ENCODE measurements at places on chromosomes 6 and 20.

DNA sequence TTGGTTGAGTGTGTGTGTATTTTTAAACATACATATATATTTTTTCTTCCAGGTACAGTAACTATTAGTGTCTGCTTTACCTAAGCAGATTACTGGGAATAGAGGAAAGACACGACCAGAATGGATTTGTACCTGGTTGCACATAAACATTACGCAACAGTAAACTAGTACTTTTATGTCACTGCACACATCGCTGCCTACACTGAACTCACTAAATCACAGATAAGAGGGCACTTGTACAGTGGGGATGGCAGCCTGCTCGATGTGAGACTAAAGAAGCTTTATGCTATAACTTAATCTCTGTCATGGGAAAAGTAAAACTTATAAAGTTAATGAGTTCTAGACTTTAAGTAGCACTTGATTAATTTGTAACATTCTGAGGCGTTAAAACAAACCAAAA is 89.5 kb upstream of the SIM1 start:
- DNase-seq: no peak

DNA sequence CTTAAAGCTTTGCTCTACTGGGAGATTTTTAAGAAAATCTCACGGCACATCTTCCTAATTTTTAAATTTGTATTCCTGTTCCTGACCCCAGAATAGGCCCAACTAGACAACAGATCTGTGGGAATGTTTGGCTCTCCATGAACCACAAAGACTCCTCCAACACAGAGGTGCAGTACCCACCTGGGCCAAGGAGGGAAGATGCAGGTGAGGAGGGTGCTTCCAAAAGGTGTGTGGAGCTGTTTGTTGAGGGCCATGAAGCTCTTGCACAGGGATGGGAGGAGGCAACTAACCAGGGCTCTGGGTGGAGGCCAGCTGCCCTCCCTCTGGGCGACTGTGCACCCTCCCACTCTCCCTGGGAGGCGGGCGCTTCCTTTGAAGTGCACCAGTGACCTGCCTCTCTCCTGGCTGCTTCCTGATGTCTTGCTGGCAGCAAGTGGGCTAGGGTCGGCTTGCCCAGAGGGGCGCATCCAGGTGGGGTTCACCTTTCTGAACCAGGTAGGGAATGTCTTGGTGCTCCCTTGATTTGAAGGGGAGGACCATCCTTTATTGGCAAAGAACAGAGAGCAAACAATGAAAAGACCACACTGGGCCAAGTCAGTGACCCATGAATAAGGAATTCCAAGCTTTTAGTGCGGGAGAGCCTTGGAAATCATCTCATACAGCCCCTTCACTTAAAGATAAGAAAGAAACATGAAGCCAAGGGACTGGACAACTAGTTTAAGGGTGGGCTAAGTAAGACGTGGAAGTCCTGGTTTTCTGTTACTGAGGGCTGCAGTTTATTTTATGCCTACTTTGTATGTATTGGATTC is 76.0 kb downstream of the ANKRD6 start:
- DNase-seq: no peak

GRCh38 chr20:13900496-13900895 is 89.9 kb downstream of the SEL1L2 start:
- no peak for DNase-seq

DNA sequence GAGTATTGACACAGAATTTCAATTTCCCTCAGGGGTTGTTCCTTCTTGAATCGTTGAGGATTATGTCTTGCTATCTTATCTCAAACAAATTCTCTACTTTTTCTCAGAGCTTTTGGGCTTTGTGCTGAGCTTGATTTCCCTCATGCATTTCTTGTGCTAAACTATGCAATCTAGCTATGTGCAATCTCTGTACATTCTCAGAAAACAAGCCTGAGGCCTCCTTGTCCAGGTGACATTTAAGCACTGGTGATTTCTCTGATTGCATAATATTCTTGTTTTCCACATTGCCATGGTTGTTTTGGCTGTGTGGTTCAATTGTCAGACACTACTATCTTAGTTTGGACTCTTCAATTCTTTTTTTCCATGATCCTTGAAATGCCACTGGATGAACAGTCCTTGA is 81.2 kb upstream of the MAN1A1 start:
- no peak for DNase-seq

- DNase-seq: no peak
These were observed 12.7 kb upstream of the BTN3A2 start for GRCh38 chr6:26352315-26352714.

DNA sequence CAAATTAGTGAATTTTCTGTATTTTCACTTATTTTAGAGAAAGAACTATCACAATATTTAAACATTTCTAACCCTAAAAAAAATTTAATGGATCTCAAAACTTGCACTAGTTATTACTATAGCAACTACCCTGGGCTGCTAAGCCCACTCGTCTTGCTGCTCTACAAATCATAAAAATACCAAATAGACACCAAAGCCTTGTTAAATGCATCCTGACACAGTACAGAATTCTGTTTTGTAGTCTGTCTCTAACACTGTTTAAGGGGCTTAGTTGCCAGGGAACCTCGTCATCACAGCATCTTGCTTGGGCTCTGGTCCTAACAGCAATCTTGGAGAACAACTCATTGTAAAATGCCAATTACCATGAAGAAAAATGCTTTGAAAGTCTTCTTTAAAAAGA is 56.9 kb upstream of the MBOAT1 start:
- no peak for DNase-seq

DNA sequence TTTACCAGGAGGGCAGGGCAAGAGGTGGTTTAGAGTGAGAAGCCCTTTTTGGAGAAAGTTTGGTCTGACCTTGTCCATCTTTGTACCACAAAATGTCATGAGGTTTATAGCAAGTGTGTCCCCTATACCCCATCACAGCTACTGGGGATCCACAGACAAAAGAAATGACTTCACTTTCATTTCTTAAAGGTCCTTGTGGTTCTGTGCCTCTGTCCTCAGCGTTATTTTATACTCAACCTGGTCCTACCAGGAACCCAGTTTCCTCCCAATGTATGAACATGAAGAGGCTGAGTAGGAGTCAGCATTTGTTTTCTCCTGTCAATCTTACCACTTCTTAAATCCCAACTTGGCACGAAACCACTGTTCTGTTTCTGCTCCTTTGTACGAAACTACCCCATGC is 157.6 kb downstream of the NFATC2 start:
- no peak for DNase-seq

- no peak for DNase-seq
These were observed 17.4 kb downstream of the TM9SF4 start for GRCh38 chr20:32126919-32127318.

GRCh38 chr6:8041913-8042583 is 22.1 kb downstream of the BLOC1S5 start:
- no peak for DNase-seq

DNA sequence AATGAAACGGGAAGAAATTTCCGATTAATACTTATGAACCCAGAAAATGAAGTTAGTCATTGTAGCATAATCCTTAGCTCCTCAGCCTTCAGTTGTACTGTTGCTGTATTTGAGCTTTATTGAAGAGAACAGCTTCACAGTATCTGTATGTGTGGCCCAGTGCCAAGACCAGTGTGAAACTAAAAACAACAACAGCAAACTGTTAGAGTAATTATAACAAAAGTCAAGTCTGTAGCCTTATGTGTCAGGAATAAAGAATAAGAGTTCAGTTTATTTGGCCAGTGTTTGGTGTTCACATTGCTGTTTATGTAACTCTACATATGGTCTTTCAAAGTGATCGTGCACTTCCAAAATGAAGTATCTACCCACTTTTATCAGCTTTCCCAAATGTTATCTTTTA is 70.9 kb downstream of the ARID1B start:
- DNase-seq: no peak

DNA sequence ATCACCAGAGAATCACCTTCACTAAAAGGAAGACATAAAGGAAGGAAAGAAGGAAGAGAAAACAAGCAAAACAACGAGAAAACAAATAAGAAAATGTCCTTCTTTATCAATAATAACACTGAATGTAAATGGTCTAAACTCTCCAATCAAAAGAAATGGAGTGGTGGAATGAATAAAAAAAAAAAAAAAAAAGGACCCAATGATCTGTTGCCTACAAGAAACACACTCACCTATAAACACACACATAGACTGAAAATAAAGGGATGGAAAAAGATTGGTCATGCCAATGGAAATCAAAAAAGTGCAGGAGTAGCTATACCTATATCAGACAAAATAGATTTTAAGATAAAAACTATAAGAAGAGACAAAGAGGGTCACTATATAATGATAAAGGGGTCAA is 30.2 kb upstream of the HLA-E start:
- DNase-seq: no peak

GRCh38 chr20:3011752-3012151 is 31.7 kb upstream of the GNRH2 start:
- no peak for DNase-seq

DNA sequence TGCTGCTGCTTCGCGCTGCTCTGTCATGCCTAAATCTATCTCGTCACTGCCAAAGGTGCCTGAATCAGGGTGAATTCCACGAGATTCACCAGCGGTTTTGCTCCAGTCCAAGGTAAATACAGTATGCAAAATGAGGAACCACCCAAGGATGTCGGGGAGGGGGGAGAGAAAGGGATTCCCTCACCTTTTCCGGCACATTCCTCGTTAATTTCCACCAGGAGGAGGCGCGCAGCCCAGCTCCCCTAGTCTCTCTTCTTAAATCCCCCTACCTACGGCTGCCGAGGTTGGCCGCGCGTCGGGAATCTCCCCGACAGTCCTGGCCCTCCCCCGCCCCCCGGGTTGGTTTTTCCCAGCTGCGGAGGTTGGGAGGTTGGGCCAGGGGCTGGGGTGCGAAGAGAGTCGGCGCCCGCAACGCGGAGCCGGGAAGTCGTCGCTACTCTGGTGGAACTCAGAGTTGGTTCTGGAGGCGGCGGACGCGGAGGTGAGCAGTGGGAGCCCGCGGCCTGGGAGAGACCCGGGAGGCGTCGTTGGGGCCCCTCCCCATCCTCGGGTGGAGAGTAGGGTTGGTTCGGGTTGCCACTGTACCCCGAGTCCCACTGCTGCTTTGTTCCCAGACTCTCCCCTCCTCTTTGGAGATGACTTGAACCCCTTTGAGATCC is at the start of gene TPBG:
TSS of gene TPBG (plus strand) at position 390 of the 659 bp plus-strand sequence. CDS start 1,145 bp downstream, outside the sequence.
- peak; percentile 89 for DNase-seq

DNA sequence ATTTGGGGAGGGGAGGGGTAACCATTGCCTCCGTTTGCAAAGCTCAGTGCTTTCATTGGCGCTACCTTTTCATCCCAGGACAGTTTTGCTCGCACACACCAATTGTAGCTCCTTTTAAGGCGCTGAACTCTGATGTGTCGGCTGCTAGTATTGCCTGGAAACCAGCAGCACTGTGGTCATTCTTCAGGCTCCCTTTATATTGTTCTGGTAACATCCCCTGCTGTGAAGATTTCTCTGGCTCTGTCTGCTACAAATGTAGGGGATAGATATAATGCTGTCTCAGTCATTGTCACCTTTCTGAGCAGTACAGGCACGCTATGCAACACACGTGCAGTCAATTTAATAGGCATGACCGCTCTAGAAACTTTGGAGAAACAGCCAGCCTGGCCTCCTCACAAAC is 172.9 kb upstream of the SASH1 start:
- DNase-seq: peak; percentile 34

DNA sequence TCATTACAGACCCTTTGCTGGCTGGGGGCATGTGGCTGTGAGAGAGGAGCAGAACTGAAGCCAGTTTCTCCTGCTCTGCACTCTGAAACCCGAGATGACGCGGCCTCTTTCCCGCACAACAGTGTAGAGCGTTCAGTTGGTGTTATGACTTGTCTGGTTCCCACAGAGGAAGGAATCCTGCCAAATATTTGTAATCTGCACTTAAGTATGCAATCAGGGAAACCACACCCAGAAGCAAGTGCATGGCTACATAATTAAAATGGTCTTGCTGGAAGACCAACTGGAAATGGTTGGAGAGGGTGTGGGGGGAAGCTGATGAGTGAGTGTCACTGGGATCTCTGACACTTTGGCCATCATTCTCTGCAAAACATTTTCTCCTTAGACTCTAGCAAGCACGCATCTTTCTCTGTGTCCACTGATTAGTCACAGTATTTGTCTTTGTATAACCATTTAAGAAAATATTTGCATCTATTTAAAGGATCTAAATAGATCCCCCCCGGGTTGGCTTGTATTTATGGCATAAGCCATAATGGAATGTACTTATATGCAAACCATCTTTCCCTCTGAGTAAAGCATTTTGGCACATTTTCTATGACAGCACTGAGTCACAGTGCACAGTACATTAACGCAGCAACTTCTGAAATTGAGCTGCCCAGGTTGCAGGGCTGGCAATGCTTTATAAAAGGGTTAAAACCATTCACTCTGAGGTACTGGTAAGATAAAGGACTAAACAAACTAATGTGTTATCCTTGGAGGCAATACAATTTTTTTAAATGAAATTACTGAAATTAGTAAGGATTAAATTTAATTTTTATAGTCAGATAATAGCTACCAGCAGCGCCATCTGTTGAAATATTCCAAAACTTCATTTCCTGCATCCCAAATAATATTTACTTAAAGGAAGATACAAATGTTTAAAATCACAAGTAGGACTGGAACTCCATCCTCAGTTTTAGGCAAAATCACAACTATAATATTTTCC is 76.7 kb downstream of the FOXC1 start:
- DNase-seq: no peak

DNA sequence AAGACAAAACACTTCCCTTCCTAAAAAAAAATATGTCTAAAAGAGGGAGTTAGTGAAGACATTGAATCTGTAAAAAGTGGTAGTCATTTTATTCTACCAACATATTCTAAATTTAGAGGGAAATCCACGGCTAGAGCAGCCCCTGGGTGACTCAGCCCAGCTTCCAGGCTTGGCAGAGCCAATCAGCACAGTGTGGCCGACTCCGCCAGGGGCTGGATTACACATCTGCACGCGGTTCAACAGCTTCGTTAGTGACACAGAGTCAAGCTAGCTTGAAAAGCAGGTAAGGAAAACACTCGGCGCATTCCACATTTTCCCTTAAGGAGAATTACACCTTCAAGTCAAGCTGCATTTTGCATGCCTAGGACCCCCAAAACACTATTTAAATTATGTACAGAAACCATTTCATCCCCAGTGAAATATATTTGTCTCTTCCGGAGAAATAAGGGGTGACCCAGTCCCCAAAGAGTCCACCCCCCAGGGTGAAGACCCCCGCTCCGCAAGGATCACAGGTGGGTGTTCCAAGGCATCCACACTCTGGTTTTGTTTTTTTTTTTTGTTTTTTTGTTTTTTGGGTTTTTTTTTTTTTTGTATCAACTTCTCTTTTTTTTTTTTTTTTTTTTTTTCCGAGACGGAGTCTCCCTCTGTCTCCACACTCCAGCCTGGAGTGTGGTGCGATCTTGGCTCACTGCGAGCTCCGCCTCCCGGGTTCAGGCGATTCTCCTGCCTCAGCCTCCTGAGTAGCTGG is 58.4 kb upstream of the ARID1B start:
- no peak for DNase-seq

- DNase-seq: no peak
These were observed 678.6 kb upstream of the CITED2 start for GRCh38 chr6:140052736-140053729.

- DNase-seq: no peak
These were observed 35.3 kb downstream of the HIVEP2 start for GRCh38 chr6:142909686-142910085.

GRCh38 chr6:12280458-12280857 is 9.7 kb upstream of the EDN1 start:
- no peak for DNase-seq

DNA sequence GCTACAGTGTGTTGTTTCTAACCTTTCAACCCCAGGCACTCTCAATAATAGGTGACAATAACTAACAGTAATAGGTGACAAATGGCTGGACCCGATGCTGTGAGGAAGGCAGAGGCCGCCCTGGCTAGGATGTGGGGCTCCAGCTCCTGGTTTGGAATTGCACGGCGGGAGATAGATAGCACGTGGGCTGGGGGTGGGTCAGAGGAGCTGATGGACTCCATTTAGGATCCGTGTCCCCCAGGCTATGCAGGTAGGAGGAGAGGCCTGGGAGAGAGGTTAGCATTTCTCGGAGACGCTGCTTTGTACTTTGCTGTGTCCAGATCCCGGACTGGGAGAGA is 61.4 kb downstream of the EZR start:
- no peak for DNase-seq

Data from retina (tissue), 1 donor.